SW480 (cell line): ENCODE measurements at places on chromosomes 5 and 9.

DNA sequence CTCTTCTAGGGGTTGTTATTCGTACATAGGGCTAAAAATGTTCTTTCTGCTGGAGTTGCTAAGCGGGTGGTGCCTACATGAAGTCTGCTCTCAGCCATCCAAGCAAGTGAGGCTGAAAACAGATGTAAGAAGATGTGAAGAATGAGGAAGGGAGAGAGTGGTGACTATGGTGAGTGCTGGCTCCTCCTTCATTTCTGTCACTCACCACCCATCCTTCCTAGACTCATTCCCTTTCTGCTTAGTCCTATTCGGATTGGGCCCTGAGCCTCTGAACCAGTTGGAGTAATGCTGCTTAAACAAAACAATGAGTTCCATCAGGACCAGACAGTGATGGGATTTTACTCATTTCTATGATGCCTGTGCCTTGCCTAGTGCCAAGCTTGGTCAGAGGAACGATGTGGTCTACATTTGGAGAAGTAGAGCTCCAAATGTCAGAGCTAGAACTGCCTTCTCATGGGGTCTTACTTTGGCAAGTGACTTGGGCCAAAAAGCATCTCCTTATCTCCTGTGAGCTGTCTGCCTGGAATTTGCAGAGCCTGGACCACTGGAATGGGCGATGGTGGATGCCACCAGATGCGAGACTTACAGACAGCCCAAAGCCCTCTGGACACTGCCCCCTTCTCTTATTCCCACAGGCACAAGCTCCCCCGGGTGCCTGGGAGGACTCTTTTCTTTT lies 192.9 kb downstream of the FBXL7 start:
- DNase-seq = no peak

GRCh38 chr5:44497606-44498005 lies 108.4 kb upstream of the FGF10 start:
- no peak for DNase-seq

DNA sequence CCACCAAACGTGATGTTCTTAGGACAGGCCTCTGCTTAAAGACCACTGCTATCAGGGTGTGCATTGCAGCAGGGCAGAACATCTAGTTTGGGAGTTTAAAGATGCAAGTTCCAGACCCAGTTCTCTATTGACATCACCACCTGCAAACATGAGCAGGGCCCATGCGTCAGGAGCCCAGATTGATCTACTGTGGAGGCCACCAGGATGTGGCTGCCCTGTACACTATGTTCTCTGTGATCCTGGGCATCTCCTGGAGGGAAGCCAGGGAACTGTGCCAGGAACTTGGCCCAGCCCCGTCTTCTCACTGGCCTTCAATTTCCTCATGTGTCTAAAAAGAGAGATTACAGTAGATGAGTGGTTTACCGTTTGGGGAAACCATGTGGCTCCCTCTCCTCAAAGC lies 87.1 kb downstream of the PDE6A start:
- DNase-seq = peak; percentile 39

DNA sequence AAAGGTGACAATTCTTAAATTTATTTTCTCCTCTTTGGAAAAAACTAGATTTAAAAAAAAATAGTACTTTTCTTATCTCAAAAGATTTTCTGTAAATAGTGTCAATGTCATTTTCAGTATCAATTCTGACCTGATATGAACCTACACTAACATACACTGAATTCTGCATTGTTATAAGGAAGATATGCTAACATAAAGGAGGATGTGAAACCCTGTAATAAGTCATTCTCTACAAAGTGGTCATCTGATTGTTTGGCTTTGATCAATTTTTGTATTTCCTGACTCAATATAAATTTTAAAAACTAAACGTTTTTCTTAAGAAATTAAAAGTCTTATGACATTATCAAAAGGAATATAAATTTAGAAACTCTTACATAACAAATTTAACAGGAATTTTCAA lies 233.6 kb upstream of the EDIL3 start:
- no peak for DNase-seq

DNA sequence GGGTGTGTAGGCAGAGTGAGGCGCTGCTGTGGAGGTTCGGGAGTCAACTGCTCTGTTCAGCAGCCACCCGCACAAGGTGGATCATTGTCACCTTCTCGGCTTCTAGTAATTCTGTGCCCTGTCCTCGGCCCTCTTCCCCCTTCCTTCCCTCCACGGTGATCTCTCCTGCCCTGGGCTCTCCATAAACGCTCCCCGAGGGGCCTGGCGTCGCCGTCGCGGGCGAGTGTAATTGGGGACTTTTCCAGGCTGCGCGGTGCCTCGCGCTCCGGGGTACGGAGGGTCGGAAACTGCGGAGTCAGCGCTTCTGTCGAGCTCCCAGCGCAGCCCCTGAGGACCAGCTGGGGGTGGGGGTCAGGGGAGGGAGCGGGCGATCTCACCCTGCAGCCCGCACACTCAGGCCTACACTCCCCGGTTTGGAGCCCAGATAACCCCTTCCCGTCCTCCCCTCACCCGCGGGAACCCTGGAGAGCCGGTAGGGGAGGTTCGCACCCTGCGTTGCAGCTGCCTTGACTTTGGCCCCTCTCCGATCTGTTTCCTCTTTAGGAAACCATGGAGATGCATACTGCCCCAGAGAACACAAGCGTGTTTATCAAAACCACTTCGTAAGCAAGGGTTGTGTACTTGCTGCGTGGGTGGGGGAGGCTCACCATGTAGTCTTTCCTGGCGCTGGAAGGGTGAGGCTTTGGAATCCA lies 188.3 kb upstream of the ZNF618 start:
- DNase-seq = no peak

DNA sequence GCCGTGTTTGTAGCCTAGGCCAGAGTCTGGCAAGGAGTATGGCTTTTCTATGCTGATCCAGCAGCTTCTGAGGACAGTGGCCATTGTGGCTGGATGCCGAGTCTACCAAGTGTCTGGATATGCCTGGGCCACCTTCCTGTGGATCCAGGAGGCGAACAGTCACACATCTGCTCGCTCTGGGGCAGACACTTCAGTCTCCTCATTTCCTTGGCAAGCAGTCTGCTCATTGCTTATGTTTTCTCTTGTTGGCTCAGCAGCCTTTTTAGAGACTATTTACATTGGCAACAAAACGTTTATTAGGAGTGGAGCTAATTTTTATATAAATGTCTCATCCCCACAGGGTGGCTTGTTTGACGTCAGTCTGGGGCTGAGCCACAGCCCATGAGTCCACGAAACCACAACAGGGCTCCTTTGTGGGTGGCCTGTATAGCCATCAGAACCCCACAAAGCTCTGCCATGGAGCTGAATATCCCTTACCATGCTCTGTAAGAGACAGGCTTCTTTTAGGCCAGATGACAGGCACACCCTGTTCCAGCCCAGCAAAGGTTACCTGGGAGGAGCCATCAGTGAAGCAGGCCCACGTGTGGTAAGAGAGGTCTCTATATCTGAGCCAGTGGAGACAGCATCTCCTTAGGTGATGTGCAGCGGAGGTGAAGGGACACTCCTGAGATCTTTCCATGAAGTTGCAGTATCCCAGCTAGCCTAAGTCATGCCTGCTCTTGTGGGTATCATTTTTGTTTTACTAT lies 221.7 kb downstream of the DIRAS2 start:
- no peak for DNase-seq

- no peak for DNase-seq
These were observed 147.2 kb upstream of the IRX2 start for GRCh38 chr5:2898661-2899060.

DNA sequence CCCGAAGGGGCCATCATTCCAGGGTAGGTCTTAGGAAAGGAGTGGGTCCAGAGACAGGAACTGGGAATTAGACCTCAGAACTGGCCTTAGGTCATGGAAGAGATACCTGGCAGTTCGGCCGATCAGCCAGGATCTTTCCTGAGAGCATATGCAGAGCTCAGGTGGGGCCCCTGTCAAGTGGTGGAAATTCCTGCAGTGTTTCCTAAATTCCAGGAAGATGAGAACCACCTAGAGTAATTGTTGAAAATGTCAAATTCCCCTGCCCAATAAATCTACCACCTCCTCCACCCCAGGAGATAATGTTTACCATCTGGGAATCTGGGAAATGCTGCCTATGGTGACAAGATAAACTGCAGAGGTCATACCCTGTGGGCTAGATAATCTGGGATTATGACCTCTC lies 14.6 kb downstream of the TMEM171 start:
- no peak for DNase-seq

- DNase-seq = no peak
These were observed 7.7 kb upstream of the TMEM267 start for GRCh38 chr5:43491326-43491725.

GRCh38 chr5:120219988-120220387 lies 244.1 kb upstream of the PRR16 start:
- no peak for DNase-seq

- no peak for DNase-seq
These were observed 93.7 kb upstream of the SIMC1 start for GRCh38 chr5:176144508-176144907.

DNA sequence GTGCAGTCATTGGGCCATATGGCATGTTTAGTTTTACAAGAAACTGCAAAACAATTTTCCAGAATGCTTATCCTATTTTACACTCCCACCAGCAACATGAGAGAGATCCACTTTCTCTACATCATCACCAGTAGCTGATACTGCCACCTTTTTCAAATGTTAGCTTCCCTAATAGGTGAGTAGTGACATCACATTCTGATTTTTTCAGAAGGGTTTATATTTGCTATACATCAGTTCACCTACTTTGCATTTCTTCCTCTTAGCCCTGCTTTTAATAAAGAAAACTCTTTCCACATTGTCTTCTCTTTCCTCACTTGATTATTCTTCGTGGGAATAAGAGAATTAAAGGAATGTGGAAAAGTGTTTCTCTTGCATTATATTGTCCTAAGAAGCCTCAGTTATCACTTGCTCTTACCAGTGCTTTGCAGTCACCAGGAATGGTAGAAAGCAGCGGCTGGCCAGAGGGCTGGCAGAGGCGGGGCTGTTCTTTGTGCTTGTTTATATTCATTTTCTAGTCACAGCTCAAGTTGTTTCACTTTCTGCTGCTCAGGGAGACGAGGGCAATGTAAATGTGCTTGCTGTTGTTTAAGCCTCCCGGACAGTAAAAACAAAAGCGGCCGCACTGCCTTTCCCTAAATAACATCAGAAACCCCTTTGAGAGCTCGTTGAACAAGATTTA lies 164.8 kb downstream of the HSD17B3 start:
- peak; percentile 58 for DNase-seq

DNA sequence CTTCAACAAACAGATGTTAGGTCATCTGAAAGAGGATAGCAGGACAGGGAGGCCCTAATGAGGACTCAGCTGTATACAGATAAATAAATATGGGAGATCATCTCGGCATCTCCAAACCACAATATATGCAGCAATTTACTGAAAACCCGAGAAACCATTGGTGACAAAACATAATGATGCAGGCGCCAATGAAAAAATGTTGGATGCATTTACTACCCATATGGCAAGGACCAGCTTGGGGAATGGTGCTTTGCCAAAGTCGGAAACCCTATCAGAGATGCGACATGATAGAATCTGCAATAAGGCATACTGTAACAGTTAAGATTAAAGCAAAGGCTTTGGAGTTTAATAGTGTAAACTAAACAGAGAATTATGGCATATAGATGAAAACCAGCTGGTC lies 92.0 kb downstream of the SNCAIP start:
- no peak for DNase-seq

GRCh38 chr5:96572864-96573512 lies 89.2 kb upstream of the CAST start:
- DNase-seq = peak; percentile 73

DNA sequence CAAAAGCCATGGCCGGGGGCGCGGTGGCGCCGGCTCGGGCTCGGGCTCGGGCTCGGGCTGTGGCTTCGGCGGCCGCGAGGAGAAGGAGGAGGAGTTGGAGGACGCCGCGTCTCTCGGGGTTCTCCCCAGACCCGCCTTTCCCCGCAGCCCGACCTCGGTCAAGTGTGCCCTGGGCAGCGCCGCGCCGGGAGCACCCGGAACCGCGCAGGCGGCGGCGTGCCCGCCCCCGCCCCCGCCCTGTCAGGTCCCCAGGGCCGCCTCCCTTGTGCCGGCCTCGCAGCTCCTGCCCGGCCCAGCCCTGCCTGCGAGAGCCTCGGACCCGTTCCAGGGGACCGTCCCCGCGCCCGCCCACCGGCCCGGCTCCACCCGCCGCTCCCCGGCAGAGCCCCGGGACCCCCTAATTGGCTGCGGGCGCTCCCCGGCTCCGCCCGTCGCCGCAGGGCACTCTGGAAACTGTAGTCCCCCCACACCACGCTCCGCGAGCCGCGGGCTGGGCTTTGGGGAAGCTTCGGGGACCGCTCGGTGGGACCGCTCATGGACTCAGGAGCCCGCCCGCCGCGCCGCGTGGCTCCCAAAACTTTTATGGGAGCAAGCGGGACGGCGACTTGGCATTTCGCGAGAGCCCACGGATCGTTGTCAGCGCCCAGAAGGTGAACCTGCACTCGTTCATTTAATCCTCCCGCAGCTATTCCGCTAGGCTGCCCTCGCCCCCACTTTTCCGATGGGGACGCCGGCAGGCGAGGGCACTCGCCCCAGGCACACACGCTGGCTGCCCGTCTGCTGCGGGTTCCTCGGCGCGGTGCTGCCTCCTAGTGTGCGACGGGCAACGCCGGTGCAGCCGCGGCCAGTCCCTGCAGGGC lies at the start of gene STK10:
Gene STK10 (minus strand): TSS at position 192 of the 860 bp plus-strand sequence. CDS start 182 bp downstream, at position 10.
- peak; percentile 93 for DNase-seq

DNA sequence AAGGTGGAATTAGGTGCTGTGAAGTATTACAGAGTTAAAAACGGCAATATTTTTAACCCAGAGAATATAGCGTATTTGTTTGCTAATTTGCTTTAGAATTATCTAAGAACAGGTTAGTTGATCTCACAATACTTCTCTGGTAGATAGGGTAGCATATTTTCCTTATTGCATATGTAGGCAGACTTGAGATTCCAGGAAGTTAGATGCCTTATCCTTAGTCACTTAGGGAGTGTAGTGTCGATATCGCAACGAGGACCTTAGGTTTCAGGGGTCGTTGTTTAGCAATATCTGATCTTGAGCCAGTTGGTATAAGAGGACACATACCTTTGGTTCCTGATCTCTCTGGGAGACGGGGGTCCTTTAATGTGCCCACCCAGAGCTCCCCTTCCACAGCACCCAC lies 28.5 kb upstream of the IL6ST start:
- no peak for DNase-seq

GRCh38 chr5:168944004-168944403 lies 356.9 kb downstream of the SLIT3 start:
- DNase-seq = no peak

DNA sequence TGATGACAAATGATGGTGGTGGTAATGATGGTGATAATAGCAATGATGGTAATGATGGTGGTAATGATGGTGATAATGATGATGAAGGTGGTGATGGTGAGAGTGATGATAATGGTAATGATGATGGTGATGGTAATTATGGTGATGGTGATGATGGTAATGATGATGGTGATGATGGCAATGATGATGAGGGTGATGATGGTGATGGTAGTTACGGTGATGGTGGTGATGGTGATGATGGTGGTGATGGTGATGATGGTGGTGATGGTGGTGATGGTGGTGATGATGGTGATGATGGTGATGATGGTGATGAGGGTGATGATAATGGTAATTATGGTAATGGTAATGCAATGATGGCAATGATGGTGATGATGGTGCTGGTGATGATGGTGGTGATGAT lies 91.1 kb downstream of the DAP start:
- DNase-seq = no peak

- DNase-seq = peak; percentile 29
These were observed 3.6 kb upstream of the TMEM38B start for GRCh38 chr9:105690742-105691141.

GRCh38 chr5:163190283-163190682 lies 247.1 kb upstream of the CCNG1 start:
- no peak for DNase-seq

GRCh38 chr9:72443855-72444254 lies 77.6 kb upstream of the TMC1 start:
- no peak for DNase-seq

GRCh38 chr9:116899337-116900006 lies 212.4 kb downstream of the TRIM32 start:
- DNase-seq = peak; percentile 41
